CD4-positive, alpha-beta T cell treated with Interleukin-17A for 4 hours (primary cell): ENCODE measurements at places on chromosomes 7 and 10.

DNA sequence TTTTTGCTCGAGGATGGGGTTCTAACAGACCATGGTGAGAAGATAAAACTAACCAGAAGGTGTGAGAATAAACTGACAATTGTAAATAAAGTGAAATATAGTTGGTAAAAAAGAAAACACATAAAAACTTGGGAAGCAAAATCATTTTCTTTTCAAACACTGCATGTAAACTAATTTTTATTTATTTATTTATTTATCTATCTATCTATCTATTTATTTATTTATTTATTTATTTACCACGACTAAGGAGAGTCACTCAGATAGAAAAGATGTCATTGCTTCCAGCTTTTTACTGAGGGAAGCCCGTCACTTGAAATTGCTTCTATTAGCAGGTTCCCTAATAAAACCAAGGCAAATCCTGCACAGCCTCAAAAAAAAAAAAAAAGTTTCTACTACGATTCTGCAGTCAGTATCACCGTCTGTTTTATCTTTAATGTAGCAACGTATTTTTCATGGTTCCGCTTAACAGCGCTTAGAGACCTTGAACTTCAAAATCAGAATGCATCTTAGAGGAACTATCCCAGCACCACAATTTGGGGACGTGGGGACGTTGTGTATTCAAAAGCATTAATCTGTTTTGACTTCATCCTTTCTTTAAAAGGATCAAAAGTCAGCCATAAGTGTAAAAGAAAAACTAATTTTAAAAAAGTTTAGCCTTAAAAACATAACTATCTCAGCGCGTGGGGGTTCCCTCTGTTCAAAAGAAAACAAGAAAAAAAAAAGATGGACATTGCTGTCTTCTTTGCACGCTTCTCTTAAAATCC lies 33.3 kb upstream of the EBLN1 start:
- peak; percentile 25 for DNase-seq

DNA sequence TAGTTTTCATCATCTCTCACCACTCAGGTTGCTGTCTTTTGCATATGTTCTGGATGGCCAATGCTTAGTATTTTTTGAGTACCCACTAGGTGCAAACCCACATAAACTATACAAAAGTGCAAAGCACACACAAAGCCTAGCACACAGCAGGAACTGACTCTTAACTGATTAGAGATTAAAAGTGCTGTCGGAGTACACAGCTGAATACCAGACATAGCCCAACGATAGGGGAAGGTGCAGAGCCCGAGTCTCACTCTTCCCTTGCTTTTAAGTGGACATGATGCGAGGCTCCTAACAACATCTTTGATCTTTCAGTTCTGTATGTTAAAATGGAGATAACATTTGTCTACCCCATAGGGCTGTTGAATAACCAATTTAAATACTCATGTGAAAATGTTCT lies 90.8 kb downstream of the DPY19L1 start:
- DNase-seq = no peak

GRCh38 chr7:30681815-30682211 lies 443 bp downstream of the CRHR2 start:
- DNase-seq = peak; percentile 6

DNA sequence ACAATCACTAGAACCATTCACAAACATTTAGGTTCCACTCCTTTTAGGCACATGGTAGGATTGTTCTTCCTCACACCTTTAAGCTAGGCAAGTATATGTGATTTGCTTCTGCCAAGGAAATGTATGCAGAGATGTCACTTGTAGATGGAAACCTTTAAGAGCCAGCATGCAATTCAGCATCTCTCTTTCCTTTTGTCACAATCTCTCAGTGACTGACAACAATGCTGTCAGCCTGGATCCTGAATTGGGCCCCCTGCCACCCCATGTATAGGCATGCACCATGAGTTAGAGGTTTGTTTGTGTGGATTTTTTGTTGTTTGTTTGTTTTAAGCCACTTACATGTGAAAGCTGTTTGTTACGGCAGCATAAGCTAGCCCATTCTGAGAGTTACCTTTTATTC lies 169.6 kb upstream of the PDE1C start:
- DNase-seq = no peak

GRCh38 chr10:46019569-46020343 lies 10.7 kb downstream of the NCOA4 start:
- DNase-seq = peak; percentile 29

GRCh38 chr10:79433324-79434222 lies 11.9 kb downstream of the ZCCHC24 start:
- no peak for DNase-seq

DNA sequence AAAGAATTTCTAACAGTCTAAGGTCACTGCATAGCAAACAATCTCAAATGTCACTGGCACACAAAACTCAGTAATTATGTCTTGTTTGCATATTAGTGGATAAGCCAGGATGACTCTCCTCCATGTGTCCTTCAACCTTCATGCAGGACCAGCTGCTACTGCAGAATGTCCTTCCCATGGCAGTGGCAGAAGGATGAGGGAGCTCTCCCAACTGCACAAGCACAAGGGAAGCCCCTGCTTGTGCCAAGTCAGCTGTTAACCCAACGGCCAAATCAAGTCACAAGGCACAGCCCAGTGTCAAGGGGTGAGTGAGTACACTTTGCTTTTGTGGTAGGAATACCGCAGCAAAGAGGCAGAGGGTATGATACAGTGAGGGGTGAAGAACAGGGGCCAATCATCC lies 59.3 kb upstream of the VWC2 start:
- no peak for DNase-seq

DNA sequence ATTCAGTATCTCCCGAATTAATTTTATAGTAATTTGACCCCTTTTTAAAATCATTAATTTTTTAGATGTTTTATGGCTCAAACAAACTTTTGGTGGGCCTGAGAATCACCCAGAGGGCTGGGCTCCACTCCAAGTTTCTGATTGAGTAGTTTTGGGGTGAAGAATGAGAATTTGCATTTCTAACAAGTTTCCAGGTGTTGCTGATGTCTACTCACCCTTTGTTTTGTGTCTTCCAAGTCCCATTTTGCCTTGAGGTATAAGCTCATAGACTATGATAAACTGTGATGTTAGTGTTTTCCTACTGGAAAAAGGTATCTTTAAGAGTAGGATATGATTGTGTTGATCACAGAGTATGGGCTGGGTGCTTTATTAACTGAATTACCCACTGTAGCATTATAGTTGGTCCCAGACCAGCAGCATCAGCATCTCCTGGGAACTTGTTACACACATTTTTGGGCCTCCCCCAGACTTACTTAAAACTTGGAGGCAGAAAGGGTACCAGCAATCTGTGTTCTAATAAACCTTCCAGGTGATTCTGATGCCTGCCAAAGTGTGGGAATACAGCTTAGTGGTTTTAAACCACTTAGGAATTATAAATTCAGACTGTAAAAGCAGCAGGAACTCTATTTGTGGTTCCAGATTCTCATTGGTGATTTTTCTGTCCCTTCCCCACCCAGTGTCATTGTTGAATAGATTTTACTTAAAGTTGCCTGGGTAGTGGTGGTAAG lies 19.1 kb downstream of the ZNRF2 start:
- no peak for DNase-seq
